ENCODE measurements at places on chromosomes 13 and 19.

GRCh38 chr19:38920602-38921419, 8.8 kb upstream of the CCER2 start:
- DNase-seq: no peak

GRCh38 chr13:21405309-21405708, 53.8 kb downstream of the ZDHHC20 start:
- no peak for DNase-seq

GRCh38 chr19:9528757-9529336, 9.6 kb downstream of the ZNF426 start:
- DNase-seq: no peak

GRCh38 chr19:52010674-52011073, 2.7 kb upstream of the ZNF615 start:
- no peak for DNase-seq

DNA sequence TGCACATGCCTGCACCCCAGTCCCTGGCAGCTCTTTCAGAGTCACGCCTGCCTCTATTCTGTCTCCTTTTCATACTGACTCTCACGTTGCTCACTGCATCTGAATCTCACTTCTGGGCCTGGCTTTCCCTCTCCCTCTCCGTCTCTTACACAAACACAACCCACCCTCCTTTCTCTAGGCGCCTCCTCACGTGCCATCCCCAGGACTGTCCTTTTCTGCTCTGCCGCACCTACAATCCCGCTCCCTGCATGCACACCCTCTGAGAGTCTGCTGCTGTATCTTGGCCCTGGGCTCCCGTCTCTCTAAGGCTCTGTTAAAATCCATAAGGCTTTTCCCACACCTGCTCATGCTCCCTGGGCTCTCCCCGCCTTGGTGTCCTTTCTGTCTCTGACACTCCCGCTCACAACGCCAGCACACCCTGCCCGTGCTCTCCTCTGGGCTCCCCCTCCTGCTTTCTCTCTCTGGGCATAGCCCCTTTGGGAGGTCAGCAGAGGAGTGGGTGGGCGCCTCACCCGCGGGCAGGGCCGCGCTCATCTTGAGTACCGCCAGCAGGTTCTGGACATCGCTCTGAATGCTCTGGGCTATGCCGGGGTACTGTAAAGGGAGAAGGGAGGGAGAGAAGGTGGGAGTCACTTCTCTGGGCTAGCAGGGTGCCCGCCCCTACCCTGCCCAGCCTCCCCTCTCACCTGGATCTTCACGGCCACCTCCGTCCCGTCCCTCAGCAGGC, 12.7 kb upstream of the NUMBL start:
- no peak for DNase-seq

DNA sequence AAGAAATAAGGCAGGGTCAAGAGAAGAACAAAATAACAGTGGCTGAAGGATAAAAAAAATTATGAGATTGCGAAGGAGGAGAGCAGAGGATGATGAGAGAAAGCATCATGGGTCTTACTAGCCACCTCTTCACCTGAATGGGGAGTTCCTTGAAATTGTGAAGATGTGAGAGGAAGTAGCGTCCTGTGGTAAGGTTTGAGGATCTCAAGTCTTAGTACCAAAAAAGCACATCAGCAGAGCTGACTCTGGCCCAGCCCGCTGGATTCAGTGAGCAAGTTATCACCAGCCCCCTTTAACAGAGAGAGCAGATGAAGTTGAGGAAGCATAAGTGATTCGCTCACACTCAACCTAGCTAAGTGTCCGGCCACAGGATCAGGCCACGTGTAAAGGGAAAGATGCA, 61.8 kb downstream of the RXFP2 start:
- DNase-seq: no peak

GRCh38 chr13:26011996-26012821, 39.6 kb downstream of the SHISA2 start:
- DNase-seq: no peak

Measured in GM18507 (cell line).